ENCODE measurements at places on chromosomes 16 and 17. TPM values are rescaled to one million over a fixed set of nuclear protein-coding genes. Genes with fewer than 3 reads are reported as not detected.

Gene ASIC2
- total RNA-seq: 0.34 TPM

Gene IL17C
- total RNA-seq: not detected

Gene SLFN12L
- total RNA-seq: under 0.01 TPM

Gene IRX6
- not detected for total RNA-seq

Gene CHST6
- 1.0 TPM for total RNA-seq

Gene RGS11
- 0.17 TPM for total RNA-seq

Gene ATMIN
- total RNA-seq: 21.4 TPM

Gene CD300LG
- total RNA-seq: not detected

Gene CDC6
- total RNA-seq: 23.7 TPM

Gene PLLP
- total RNA-seq: 0.15 TPM

Gene TMEM219
- total RNA-seq: 99.9 TPM

Gene C16orf86
- total RNA-seq: 3.5 TPM

Gene KRT25
- total RNA-seq: not detected

Gene SMIM22
- not detected for total RNA-seq

Gene ABCA8
- total RNA-seq: 5.4 TPM

Gene HSPB9
- total RNA-seq: not detected

Gene CHD3
- 46.5 TPM for total RNA-seq

Gene ACSM3
- total RNA-seq: 0.17 TPM

Gene SKAP1
- total RNA-seq: not detected

Gene SULT1A4
- 2.2 TPM for total RNA-seq

Gene CEMP1
- not detected for total RNA-seq

Gene NPIPA3
- 0.34 TPM for total RNA-seq

Gene MYO15A
- total RNA-seq: 0.59 TPM

Gene DHX58
- total RNA-seq: 4.3 TPM

Data from bronchus fibroblast of lung (primary cell).